ENCODE measurements at places on chromosomes 4 and X.

DNA sequence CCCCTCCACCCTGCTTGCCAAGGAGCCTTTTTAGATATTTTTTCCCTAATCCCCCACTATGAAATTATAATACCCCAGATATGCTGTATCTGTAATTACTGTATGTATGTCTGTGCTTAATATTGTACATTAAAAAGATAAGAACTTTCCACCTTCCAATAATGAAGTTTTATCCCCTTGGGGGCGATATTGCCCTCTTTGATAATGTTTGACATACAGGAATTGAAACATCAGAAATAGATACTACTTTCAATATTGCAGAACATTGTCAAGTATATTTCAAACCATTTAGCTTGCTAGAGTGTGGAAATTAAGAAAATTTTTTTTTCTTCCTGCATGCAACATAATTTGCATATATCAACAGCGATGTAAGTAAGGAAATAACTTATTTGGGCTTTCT, 58.9 kb downstream of the NAF1 start:
- DNase-seq: no peak

DNA sequence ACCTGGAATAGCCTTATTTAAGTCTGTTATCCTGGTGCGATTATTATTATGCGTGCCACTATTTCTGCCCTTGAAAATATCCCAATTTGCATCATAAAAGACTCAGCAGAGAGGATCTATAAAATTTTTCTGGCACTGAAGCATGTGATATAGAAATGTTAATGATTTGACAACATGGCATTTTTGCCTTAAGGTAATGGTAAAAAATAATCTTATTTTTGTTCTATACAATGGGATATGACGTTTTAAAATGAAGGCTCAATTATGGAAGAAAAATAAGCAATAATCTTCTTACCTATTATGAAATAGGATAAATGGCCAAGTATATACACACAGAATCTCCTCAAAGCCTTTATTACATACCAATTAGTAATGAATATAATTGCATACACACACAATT, 113.5 kb downstream of the PDGFC start:
- DNase-seq: no peak

DNA sequence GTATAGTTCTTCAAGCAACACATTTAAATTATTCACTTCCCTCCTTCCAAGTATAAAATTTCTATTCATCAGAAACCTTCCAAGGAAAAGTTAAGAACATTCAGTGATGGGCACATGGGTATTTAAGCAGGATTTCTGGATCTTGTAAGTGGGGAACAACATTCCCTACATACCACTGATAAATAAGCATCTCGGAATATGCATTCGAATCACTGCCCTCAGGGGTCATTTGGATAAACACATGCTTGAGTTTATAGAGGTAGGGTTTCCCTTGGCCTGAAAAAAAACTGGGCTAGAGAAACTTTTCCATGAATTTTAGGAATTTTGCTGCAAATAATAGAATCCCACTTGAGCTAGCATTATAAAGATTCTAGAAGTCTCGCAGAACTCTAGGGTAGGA, 143.9 kb downstream of the SOX3 start:
- DNase-seq: no peak

DNA sequence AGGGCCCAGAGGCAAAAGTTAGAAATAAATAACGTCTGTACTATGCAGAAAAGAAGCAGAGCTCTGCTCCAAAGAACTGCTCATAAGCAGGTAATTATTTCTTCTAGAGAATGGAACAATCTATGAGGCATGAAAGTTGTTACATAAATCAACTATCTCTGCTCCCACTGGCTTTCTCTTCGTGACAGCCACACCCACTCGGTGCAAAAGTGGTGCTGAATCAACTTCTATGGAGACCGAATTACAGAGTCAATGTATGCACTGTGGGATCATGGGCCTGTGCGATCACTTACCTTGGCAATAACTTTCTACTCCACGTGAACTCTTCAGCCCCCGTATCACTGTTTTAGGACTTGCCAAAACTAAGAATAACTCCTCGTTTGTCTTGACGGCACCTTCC, 99.4 kb upstream of the ATXN3L start:
- no peak for DNase-seq

- no peak for DNase-seq
Observed at GRCh38 chr4:173093361-173093760, 75.2 kb upstream of the GALNT7 start.

DNA sequence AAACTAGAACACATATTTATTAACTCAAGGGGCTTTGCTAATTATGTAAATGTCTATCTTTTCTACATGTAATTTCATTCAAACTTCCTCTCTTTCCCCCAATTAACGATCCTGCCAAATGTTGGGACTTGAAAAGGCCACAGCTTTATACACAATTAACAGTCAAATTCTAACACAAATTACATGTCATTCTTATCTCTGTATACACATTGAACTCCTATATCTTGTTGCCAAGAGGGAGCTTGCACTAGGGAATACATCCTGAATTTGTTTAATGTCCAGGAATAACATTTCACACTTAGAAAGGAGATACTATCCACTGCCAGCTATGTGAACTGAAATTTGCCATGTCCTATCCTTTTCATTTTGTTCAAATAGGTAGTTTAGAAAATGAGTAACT, 38.9 kb upstream of the MAB21L2 start:
- no peak for DNase-seq

- no peak for DNase-seq
Observed at GRCh38 chr4:159103384-159103990, 608 bp downstream of the RAPGEF2 start.

- no peak for DNase-seq
Observed at GRCh38 chr4:37922328-37922727, 31.4 kb downstream of the TBC1D1 start.

- no peak for DNase-seq
Observed at GRCh38 chrX:153640736-153641575, 6.0 kb upstream of the DUSP9 start.

- DNase-seq: no peak
Observed at GRCh38 chr4:183190900-183191527, 92.0 kb downstream of the WWC2 start.

- no peak for DNase-seq
Observed at GRCh38 chrX:36721990-36722389, 286.2 kb upstream of the FAM47C start.

DNA sequence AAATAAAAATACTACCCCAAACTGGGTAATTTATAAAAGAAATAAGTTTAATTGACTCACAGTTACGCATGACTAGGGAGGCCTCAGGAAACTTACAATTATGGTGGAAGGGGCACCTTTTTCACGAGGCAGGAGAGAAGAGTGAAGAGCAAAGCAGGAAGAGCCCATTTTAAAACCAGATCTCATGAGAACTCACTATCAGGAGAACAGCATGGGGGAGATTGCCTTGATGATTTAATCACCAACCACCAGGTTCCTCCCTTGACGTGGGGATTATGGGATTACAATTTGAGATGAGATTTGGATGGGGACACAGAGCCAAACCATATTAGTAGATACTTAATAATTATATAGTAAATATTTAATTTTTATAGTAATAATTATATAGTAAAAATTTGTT, 10.1 kb downstream of the CISD2 start:
- DNase-seq: no peak

DNA sequence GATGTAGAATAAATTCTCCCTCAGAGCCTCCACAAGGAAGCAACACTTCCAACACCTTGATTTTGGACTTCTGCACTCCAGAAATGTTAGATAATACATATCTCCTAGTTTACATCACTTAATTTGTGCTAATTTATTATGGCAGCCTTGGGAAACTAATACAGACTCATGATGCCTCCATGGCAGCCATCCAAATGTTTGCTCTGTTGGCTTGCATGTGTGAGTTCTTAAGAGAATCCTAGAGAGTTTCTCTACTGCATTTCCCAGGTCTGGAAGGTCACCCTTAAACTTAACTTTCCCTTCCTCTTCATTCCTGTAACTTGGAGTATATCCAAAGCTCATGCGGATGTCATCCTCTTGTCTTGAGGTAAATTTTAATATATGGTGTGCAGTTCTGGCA, 956.1 kb downstream of the ADGRL3 start:
- no peak for DNase-seq

- DNase-seq: no peak
Observed at GRCh38 chrX:106931831-106932491, 11.8 kb downstream of the CLDN2 start.

GRCh38 chrX:48969471-48969870, 2.2 kb downstream of the KCND1 start:
- no peak for DNase-seq

Data from HS-27A (cell line).